ENCODE measurements at places on chromosomes 11 and 22.
A peak's percentile ranks its signal among the peaks of the same experiment; 100 is the strongest.

GRCh38 chr11:93895106-93895862 is 44.9 kb upstream of the VSTM5 start:
- DNase-seq = peak; percentile 26

DNA sequence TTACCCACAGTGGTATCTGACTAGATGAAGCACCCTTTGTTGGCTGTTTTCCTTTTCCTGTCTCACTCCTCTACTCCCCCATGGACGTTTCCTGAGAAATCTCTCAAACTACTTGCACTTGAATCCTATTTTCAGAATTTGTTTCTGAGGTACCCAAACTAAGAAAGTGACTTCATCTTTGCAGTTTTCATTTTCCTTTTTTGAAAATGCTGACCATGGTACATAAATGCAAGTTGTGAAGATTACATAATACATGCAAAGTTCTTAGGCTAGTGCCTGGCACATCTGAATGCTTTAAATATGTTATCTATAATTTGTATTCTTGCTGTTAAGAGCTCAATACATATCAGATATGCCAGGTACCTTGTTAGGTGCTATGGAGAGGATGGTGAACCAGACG is 644.7 kb upstream of the TENM4 start:
- DNase-seq = no peak

GRCh38 chr11:124214027-124214426 is 26.9 kb upstream of the OR8G1 start:
- DNase-seq = no peak

- DNase-seq = no peak
Observed at GRCh38 chr11:27842290-27842689, 142.0 kb upstream of the BDNF start.

- no peak for DNase-seq
Observed at GRCh38 chr11:1131033-1131911, 26.5 kb upstream of the MUC5AC start.

DNA sequence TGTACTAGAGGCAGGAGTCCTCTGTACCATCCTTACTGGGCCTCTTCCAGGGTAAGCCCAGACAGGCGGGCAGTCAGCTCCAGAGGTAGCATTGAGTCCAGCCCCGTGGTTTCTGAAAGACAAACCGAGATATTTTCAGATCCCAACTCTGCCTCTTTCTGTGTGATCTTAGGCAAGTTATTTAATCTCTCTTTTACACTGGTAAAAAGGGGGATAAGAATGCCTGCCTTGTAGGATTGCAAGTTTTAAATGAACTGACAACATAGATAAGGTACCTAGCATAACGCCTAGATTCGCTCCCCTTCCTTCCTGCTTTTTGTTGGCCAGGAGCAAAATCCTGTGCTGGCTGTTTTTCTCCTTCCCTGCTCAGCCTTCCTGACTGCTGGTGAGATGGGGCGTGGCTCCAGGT is 56.4 kb upstream of the NNMT start:
- no peak for DNase-seq

DNA sequence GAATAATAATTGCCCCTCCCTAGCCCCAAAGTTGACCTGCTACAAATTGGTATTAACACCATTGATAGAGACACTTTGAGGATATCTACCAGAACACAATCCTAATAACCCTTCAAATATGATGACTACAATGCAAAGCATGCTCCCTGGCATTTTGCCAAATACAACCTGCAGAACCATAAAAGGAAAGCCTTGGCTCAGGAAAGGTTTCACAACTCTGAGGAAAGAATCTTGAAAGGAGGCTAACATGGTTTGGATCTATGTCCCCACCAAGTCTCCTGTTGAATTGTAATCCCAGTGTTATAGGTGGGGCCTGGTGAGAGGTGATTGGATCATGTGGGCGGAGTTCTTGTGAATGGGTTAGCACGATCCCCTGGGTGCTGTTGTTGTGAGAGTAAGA is 140.4 kb upstream of the ARHGAP42 start:
- DNase-seq = no peak

DNA sequence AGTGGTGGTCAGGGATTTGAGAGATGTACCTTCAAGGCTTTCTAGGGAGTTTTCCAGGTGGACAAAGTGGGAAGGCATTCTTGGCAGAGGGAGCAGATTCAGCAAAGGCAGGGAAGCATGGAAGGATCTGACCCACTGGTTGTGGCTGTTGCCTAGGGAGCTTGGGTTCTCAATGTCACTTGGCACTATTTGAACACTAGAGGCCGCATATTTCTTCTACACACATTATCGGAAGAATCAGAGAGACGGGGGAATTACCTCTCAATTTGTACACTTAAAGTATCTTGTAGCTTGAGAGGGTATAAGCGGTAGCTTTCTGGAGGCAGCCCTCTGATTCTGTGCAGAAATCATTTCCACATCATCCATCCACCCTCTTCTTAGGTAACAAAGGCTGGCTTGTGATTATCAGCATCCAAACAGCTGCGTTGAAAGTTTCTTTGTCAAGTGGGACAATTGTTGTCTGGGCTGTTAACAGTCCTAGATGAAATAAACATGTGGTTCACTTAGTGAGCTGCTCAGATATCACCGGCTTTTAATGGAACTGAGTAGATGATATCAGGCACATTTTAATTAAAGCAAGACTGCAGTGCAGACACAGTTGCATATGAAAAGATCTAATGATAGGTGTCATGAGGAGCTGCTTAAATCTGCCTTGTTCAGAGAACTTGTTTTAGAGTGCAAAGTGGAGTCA is 2.6 kb downstream of the NELL1 start:
- peak; percentile 5 for DNase-seq

DNA sequence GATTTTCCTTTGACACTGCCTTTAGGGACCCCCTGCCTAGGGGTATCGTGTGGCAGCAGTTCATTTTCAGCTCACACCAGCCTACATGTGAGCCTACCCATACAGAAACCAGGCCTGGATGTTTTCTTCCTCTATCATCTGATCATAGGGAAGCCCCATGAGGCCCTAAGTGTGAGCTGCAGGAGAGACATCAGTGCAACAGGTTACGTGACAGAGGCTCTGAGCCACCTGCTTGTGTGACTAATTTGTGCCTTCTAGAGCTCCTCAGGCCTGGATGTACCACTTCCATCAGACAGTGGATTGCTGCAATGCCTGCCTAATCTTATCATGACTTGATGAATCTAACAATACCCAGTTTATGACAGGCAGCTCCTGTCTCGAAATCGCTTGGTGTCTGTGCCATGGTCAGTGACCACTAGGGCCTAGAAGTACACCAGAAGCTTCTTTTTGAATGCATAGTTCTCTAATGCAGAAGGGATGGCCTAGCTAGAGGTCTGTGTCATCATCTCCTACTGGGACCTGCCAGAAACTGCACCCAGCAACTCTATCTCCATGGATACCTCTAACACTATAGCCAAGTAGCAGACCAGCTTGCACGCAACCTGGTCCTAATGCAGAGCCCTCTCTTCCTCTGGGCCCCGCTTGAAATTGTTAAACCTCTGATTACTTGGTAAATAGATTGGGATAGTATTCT is 109.7 kb upstream of the CLPB start:
- no peak for DNase-seq

DNA sequence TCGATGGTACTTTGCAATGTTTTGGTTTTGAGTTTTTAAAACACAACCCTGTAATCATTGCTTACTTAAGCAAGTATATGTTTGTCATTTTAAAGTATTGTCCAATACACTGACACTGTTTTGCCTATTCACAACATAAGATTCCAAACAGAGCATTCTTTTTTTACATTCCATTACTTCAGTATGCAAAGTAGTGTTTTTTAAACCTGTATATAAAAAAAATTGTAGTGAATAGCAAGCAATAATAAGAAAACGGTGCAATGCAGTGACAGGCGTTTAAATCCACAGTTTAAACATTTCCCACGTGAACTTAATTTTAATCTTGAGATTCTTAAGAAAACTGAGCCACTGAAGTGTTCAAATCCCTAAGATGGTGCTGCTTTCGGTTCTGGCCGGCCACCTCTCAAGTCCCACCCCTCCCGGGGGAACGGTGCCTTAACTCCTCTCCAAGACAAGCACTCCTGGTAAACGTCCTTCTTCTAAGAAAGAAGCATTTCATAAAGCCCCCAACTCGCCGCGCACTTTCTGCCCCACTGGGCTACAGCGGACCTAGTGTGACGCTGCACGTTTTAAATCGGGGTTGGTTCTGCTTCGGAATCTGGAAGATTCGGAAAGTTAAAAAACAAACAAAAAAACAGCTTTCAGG is 2.9 kb downstream of the PGR start:
- no peak for DNase-seq

DNA sequence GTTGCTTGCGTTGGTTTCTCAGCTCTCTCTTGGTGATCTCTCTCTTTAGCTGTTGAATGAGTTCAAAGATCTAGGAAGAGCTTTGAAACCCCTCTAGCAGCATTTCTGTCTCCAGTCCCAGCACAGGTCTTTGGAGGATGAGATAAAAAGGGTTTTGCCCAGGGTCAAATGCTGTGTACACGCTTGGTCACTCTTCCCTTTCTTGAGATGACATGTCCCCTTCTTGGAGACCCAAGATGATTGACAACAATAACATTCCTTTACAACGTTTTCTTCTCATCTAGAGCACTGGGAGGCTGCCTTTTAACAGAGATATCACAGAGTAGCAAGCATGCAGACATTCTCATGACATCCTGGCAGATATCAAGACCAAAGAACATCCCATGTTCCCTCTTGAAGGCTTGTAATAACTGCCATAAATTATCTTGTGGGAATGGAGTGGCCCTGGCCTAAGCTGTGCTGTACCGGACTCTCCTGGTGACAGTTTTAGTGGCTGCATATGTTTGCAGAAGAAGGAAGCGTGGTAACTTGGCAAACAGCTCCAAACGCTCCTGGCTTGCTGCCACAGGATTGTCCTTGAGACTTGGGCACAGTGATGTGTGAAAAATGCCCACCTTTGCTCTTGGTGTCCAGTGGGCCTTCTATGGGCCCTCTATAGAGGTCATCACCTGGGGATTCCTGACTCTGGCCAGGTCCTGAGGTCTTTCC is 107.8 kb downstream of the PTPRJ start:
- no peak for DNase-seq

DNA sequence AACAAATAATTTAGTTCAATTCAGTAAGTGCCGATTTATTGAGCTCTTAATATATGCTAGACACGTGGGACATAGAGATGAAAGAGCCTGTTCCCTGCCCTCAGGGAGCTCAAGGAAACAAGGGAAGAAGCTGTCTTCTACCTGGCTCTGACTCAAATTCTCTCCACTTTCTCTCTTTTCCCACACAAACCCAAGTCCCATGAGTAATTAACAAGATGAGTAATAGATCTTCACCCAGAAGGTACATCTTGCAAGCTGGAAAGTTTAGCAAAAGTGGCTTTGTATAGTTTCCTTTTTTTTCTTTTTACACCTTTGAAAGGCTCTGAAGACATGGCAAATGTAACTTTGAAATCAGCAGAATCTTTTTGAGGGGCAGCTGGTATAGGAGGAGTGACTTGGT is 48.2 kb upstream of the CHST1 start:
- DNase-seq = no peak

GRCh38 chr11:79090191-79090705 is 350.6 kb downstream of the TENM4 start:
- DNase-seq = no peak

DNA sequence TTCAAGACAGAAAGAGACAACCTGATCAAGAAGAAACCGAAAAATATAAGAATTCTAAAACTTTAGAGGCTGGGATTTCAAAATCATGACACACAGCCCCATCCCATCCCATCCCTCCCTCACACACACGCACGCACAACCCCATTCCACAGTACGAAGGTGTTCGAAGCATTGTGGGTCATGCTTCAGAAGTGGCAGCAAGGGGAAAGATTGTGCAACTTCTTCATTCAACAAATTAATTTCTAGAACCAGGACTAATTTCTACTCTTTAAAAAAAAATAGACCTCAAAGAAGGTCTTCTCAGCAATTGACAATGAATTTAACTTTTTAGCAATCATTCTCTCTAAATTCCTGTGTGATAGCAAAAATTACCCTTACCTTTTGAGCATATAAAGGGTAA is 867 bp downstream of the SPA17 start:
- no peak for DNase-seq

- no peak for DNase-seq
Observed at GRCh38 chr11:97516688-97517087, 1126.9 kb downstream of the JRKL start.

- peak; percentile 1 for DNase-seq
Observed at GRCh38 chr11:114892381-114893197, 214.3 kb downstream of the NXPE2 start.

DNA sequence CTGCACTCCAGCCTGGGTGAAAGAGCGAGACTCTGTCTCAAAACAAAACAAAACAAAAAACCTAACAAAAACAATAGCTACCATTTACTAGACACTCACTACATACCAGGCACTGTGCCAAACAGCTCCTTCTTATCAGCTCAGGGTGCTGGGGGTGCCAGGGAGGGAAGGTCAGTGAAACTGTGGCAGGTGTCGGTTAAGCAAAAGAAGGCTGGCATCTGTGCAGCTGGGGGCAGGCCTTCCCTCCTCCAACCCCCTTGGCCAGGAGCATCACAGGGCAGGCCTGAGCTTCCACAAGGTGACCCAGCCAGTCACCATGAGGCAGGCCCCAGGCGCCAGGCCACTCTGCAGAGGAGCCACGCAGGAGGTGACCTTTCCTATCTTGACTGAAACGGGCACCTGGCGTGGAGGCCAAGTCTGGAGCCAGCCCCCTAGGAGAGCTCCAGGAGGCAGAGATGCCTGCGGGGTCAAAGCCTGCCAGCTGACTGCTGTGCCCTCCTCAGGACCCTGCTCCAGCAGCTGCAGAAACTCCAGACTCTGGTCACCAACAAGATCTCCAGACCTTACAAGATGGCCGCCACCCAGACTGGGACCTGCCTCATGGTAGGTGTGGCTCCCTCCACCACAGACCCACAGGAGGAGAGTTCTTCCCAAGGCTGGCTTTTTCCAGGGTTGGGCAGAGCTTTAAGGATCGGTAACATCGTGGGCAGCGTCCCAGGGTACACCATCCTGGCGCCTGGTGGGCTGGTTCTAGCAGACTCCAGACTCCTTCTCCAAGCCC is 31.3 kb upstream of the DGKZ start:
- no peak for DNase-seq

DNA sequence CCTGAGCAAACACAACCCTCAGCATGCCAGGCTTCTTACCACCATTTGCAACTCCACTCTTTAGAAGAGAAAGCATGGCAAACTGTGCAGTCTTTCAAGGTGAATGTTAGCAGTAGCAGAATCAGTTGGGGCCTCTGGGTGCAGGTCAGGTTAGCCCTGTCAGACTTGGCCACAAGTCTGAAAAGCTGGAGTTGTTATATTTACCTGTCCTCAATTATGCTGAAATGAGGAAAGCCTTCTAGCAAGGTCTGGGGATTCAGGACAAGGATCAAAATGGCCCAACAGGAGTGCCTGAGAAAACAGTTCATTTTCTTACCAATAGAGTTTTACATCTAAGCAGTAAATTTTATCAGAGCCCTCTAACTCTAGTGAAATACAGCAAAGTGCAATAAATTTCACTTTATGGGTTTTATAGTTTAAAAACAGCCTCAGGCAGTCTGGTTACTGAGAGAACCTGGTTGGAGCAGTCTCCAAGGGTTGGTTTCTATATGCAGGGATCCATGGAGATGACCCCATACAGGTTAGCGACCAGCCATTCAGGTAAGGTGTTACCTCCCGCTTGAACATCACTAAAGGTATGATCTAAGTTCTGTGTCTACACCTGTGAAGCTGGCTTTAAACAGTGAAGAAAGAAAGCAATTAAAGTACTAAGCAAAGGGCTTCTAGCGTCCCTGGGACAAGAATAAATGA is 212.5 kb upstream of the MPPED2 start:
- DNase-seq = no peak

GRCh38 chr11:67204822-67205221 is 61.5 kb upstream of the GRK2 start:
- DNase-seq = no peak

GRCh38 chr11:78588517-78588916 is 13.9 kb upstream of the NARS2 start:
- no peak for DNase-seq

All from activated CD4-positive, alpha-beta T cell treated with anti-CD3 and anti-CD28 coated beads, Interleukin-2, amount 50 U/mL, for 16 hours (primary cell).